ENCODE measurements at places on chromosomes 12 and 14.

DNA sequence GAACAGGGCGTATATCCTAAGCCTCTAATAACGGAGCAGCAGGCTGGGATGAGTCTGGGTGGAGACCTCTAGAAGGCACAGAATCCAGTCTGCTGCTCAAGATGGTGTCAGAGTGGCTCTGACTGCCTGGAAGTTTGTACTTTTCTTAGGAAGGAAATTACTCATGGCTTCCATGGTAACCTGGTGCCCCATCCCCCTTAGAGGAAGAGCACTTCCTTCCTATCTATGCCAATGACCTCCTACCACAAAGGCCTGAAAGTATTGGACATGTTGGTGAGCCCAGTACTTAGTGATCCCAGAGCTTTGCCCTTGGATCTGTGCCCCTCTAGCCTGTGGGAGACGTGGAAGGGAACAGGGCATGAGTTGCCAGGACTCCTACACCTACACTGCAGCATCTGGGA lies 1.5 kb downstream of the BATF start:
- DNase-seq, result no peak
- H3K27ac ChIP-seq, result no peak overlapping the region

GRCh38 chr12:79415321-79415720 lies 275.4 kb downstream of the PAWR start:
- no peak overlapping the region for H3K27ac ChIP-seq
- no peaks in the 10 kb centered on the region for H3K36me3 ChIP-seq
- H3K4me1 ChIP-seq, result peaks cover 48% of the 10 kb centered on the region

DNA sequence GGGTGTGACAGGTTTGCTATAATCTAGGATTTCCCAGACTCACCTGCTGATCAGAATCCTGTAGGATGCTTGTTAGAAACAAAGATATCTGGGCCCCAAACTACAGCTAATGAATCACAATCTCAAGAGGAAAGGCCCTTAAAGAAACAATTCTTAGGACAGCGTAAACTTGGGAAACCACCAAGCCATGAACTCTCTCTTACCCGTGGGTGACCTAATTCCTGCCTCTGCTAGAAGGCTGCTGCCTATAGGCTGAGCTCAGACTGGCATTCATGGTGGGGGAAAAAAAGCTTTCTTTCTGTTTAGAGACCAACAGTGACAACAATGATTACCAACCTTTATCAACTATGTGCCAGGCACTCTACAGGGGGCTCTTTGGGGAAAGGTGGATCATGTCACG lies 213.9 kb upstream of the FKBP4 start:
- H3K4me1 ChIP-seq, result peaks cover 2% of the 10 kb centered on the region
- no peak overlapping the region for H3K27ac ChIP-seq
- H3K27me3 ChIP-seq, result peaks cover 33% of the 10 kb centered on the region
- no peak overlapping the region for H3K4me3 ChIP-seq
- DNase-seq, result no peak

DNA sequence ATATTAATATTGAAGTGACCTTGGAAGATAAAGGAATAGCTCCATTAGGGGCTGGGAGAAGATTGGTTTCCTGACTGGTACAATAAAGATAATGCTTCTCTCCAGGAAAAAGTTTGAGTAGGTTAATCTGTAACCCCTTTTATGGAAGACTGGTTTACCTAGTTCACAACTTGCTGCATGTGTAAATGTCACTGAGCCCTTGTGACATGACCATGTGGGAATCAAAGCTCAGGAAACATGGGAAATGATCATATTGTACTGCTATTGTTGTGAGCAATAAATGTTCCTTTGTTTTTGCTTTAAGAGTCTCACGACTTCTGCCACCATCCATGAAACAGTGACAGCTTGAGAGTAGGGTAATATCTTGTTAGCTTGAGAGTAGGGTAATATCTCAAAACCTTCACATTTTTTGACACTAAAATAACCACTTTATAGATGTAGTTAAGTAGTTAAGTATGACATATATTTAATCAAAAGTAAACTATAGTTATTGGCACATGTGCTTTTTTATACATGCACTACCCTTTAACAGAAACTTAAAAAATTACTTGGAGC lies 1338.6 kb downstream of the FSCB start:
- no peak overlapping the region for H3K4me3 ChIP-seq
- H3K27ac ChIP-seq, result no peak overlapping the region
- H3K4me1 ChIP-seq, result no peaks in the 10 kb centered on the region

DNA sequence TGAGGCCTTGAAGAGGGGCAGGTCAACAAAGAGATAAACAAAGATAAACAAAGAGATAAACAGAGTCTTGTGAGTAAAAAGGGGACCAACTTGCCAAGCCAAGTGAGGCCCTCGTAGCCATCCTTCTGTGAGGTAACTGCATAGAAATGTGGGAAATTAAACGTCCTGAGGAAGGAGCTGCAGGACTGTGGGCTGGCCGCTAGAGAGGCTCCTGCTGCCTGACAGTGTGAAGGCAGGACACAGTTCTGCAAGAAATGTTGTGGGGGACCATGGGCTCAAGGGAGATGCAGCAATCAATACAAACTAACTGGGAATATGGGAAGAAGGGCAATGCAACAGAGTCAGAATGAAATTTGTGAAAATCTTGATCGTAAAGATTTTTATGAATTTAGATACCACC lies 91.9 kb downstream of the SLC8A3 start:
- H3K27me3 ChIP-seq, result no peaks in the 10 kb centered on the region
- peak; percentile 56 for DNase-seq
- peaks cover 31% of the 10 kb centered on the region for H3K4me1 ChIP-seq

DNA sequence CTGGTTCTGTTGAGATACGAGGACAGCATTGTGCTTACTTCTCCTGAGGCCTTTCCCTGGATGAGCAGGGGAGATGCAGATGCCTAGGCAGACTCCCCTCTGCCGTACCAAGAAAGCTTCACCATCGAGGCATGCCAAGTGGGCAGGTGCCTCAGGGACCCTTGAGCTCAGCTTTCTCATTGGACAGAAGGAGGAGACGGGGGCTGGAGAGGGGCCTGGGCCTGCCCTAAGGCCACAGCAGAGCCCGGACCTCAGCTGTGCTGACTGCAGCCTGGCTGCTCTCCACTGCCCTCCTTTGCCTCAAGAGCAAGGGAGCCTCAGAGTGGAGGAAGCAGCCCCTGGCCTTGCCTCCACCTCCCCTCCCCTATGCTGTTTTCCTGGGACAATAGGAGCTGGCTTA lies 23.4 kb downstream of the SERPINA1 start:
- H3K36me3 ChIP-seq, result no peaks in the 10 kb centered on the region
- H3K27me3 ChIP-seq, result no peaks in the 10 kb centered on the region
- H3K27ac ChIP-seq, result no peak overlapping the region
- H3K4me3 ChIP-seq, result no peak overlapping the region
- no peaks in the 10 kb centered on the region for H3K4me1 ChIP-seq
- DNase-seq, result no peak

DNA sequence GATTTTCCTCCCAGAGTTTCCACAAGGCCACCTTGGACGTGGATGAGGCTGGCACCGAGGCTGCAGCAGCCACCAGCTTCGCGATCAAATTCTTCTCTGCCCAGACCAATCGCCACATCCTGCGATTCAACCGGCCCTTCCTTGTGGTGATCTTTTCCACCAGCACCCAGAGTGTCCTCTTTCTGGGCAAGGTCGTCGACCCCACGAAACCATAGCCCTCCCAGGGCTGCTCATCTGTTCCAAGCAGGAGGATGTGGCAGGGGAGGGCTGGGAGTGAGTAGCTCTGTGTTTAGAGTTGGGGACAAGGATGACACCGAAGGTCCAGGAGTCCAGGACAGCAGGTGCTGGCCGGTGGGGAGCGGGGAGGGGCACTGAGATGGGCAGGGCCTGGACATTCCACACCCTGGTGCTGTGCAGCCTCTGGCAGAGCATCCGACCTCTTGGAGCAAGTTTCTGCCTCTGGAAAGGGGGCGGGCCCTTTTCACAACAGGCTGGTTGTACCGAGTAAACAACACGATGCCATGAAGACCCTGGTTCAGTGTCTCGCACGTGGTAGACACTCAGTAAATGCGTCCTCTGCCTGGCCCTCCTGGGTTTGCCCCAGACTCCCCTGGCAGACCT lies 8.2 kb downstream of the SERPINA4 start:
- H3K27ac ChIP-seq, result no peak overlapping the region
- H3K36me3 ChIP-seq, result no peaks in the 10 kb centered on the region
- no peak overlapping the region for H3K4me3 ChIP-seq
- H3K4me1 ChIP-seq, result no peaks in the 10 kb centered on the region
- H3K27me3 ChIP-seq, result no peaks in the 10 kb centered on the region
- no peak for DNase-seq

GRCh38 chr14:71358209-71358931 lies 451.1 kb downstream of the PCNX1 start:
- H3K27me3 ChIP-seq, result no peaks in the 10 kb centered on the region
- H3K27ac ChIP-seq, result no peak overlapping the region
- peaks cover 47% of the 10 kb centered on the region for H3K4me1 ChIP-seq
- peaks cover 4% of the 10 kb centered on the region for H3K36me3 ChIP-seq
- DNase-seq, result no peak

GRCh38 chr12:57431654-57432188 lies 878 bp upstream of the R3HDM2 start:
- H3K36me3 ChIP-seq, result no peaks in the 10 kb centered on the region
- peaks cover 25% of the 10 kb centered on the region for H3K4me1 ChIP-seq
- peak overlapping the region; percentile 88 for H3K27ac ChIP-seq
- peak overlapping the region; percentile 79 for H3K4me3 ChIP-seq
- no peaks in the 10 kb centered on the region for H3K27me3 ChIP-seq

DNA sequence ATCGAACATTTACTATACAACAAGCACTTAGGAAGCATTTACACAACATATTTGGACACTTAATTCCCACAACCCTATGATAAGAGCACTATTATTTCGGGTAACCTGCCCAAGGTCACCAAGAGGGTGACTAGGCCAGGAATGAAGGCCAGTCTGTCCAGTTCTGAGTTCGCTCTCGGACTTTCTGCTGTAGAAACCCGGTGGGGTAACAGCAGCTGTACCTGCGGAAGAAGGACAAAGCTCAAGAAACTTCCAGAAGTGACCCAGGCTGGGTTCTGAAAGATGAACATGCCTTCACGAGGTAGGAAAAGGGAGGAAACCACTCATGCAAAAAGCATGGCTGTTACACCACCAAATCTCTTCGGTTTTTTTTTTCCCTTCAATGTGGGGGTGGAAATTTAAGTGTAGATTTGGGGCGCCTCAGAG lies 10.8 kb downstream of the PLA2G1B start:
- H3K36me3 ChIP-seq, result no peaks in the 10 kb centered on the region
- peak overlapping the region; percentile 80 for H3K4me3 ChIP-seq
- DNase-seq, result no peak
- H3K4me1 ChIP-seq, result peaks cover 11% of the 10 kb centered on the region

DNA sequence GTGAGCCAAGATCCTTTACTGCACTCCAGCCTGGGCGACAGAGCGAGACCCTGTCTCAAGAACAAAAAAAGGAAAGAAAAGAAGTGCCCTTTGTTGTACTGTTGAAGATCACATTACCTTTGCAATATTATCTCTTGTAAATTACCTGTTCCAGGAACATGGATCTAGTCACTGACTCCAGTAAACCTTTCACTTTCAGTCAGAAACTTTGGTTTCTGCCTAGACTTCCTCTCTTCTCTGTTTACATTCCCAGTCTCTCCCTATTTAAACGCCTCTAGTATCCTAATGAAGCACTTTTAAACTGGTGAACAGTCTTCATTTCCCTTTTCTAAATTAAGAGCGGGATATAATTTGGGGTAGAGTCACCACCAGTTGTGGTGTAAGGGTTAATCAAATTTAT lies 12.8 kb downstream of the CHPT1 start:
- peak overlapping the region; percentile 49 for H3K27ac ChIP-seq
- peaks cover 9% of the 10 kb centered on the region for H3K4me1 ChIP-seq
- no peaks in the 10 kb centered on the region for H3K27me3 ChIP-seq
- H3K4me3 ChIP-seq, result no peak overlapping the region

GRCh38 chr14:104087981-104088850 lies 2.7 kb downstream of the ASPG start:
- DNase-seq, result peak; percentile 9
- no peak overlapping the region for H3K27ac ChIP-seq
- no peak overlapping the region for H3K4me3 ChIP-seq

- H3K36me3 ChIP-seq, result no peaks in the 10 kb centered on the region
- DNase-seq, result no peak
- no peak overlapping the region for H3K4me3 ChIP-seq
- H3K27me3 ChIP-seq, result no peaks in the 10 kb centered on the region
- peaks cover 59% of the 10 kb centered on the region for H3K4me1 ChIP-seq
Measured at GRCh38 chr14:69699748-69700303, 67.1 kb upstream of the SRSF5 start.

GRCh38 chr12:120529641-120530417 lies 871 bp upstream of the COQ5 start:
- peak overlapping the region; percentile 99 for H3K4me3 ChIP-seq
- no peaks in the 10 kb centered on the region for H3K27me3 ChIP-seq
- peaks cover 8% of the 10 kb centered on the region for H3K4me1 ChIP-seq
- H3K36me3 ChIP-seq, result peaks cover 7% of the 10 kb centered on the region
- peak overlapping the region; percentile 99 for H3K27ac ChIP-seq

DNA sequence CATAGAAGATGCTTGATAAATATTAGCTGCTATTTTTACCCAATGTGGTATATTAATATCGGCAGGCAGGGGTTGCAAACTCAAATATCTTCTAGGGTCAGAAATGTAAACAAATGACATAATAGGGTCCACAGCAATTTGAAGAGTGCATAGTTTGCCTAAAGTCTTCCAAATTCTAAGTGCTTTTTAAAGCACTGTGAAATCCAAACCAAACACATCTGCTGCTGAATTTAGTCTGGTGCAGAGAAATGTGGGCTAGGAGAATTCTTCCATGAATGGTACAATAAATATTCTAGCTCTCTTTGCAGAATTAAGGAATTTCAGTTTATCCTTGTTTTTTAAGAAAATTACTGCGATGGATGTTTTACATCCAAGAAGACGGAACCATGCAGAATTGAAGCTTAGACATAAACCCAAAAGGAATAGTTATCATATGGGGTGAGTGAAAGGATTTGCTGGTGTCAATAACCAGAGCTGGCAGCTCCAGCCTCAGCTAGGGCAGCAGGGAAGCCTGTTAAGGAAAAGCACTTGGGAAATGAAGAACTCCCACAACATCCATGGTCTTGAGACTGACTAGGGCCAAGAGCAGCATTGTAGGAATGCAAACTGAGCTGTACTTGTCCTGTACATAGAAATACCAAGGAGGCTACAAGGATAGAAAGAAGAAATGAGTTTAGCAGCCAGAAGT lies 65.5 kb downstream of the PTPRR start:
- H3K36me3 ChIP-seq, result no peaks in the 10 kb centered on the region
- H3K27ac ChIP-seq, result no peak overlapping the region
- H3K27me3 ChIP-seq, result peaks cover 15% of the 10 kb centered on the region
- no peak overlapping the region for H3K4me3 ChIP-seq

GRCh38 chr12:54840244-54840865 lies 14.0 kb upstream of the MUCL1 start:
- no peaks in the 10 kb centered on the region for H3K27me3 ChIP-seq
- H3K4me1 ChIP-seq, result no peaks in the 10 kb centered on the region
- peaks cover 6% of the 10 kb centered on the region for H3K36me3 ChIP-seq

DNA sequence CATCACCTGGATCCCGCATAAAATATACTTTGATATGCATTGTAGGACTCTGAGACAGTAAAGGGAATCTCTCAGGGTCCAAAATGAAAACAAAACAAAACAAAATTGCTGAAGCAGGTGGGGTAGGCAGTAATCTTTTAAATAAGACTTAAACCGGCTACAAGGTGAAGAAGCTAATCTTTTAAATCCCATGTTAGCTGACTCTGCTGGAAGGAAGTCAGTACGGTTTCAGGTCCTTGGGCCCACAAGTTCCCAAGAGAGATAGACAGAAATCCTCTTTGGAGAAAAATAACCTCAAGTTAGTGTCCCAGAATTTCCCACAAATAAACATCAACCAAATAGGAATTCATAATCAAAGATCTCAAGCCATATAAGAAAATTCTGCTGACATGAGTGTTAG lies 5.0 kb upstream of the EPS8 start:
- peaks cover 23% of the 10 kb centered on the region for H3K27me3 ChIP-seq
- H3K4me3 ChIP-seq, result no peak overlapping the region
- H3K4me1 ChIP-seq, result peaks cover 9% of the 10 kb centered on the region
- H3K27ac ChIP-seq, result no peak overlapping the region
- no peaks in the 10 kb centered on the region for H3K36me3 ChIP-seq
